ENCODE measurements at places on chromosomes 13 and 19.
A peak's percentile ranks its signal among the peaks of the same experiment; 100 is the strongest.

DNA sequence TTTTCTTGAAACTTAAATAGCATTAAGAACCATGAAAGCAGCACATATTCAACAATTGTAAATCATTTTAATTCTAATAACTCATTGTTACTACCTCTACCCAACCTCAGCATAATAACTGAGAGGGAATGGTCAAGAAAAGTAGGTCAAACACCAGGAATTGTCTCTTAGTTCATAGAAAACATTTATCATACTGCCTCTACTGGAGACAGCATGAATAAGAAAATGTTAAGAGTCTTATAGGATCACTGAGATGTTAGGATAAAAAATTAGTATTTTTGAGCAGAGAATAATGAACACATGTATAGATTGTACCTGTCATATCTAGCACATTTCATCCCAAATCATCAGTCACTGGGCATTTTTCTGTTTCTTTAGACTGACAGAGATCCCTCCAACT is 515.3 kb downstream of the PCDH9 start:
- no peak for DNase-seq

DNA sequence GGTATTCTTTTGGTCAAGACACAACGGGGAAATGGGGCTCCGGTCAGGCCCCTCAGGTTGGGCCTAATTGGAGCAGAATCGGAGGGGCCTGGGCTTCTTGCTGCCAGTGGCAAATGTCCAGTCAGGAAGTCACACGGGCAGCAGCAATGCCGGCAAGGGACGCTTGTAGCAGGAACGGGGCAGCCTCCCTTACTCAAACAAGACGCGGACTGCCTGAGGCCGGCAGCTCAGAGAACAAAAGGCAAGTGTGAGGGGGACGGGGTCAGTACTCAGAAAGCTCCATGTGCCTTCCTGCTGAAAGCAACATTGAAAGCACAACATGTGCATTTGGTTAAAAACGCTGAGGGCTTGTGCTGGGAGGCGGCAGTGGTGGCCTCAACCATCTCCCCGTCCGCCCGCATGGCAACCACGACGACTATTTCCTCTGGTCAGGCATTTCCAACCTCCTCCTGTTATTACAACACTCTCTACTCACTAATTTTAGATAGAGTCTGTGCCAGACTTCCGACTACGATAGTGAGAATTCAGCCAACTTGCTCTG is 20.5 kb upstream of the RASA3 start:
- no peak for DNase-seq

DNA sequence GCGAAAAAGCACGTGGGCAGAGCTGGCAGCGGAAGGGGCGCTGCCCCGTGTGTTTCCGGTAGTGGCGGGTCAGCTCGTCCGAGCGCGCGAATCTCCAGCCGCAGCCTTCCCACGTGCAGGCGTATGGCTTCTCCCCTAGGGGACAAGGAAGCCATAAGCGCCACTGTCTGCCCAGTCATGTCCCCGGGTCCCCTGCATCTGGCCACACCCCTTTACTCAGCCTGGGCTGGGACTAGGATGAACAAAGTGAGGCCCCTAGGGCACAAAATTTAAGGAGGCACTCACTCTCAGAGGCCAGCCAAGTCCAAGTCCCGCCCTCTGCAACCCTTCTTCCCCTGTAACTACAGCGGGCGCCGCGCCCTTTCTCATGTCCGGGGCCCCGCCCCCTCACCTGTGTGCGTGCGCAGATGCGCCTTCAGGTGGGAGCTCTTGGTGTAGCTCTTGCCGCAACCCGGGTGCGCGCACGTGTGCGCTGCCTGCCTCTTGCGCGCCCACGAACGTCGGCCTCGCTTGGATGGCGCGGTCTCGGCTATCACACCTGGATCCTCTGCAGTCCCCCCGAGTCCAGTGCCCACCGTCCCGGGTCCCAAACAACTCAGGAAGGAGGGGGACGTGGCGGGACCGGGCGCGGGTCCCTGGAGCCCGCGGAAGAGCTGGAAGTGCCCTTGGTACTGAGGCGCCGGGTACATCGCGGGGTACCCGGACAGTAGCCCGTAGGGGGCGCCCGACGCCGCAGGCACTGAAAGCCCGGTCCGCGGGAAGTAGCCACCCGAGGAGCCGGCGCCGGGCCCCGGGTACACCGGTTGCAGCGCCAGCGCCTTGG is 1.9 kb downstream of the KLF1 start:
- DNase-seq, result peak; percentile 74

- DNase-seq, result no peak
These were observed 138.8 kb downstream of the RGCC start for GRCh38 chr13:41596190-41596589.

DNA sequence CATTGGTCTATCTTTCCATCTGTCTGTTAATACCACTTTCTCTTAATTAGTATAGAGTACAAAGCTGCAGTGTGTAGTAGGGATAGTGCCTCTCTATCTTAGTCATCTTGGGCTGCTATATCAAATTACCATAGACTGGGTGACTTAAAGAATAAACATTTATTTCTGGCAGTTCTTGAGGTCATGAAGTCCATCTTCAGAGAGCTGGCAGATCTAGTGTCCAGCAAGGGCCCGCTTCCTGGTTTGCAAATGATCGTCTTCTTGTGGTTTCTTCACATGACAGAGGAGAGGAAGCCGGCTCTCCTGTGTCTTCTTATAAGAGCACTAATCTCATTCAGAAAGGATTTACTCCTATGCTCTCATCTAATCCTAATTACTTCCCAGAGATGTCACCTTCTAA is 6.1 kb downstream of the ZNF700 start:
- no peak for DNase-seq

GRCh38 chr19:54418930-54419800 is 3.9 kb downstream of the TTYH1 start:
- no peak for DNase-seq

DNA sequence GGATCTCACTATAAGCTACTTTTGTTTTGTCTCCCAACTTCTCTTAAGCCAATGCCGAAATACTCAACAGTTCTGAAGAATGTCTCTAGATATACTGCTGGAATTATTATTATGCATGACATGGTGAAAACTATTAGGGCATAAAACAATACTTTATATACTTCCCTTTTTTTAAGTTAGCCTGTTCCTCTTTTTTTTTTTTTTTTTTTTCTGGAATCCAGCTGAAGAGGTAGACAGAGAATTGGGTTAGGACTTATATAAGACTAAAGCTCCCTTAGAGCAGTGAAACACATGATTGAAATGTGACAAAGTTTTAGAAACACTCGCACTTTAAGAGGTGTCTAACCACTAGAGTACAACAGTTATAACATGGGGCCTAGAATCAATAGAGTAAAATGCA is 850.9 kb upstream of the PCDH9 start:
- no peak for DNase-seq

All from stimulated activated CD8-positive, alpha-beta memory T cell treated with anti-CD3 and anti-CD28 coated beads, Interleukin-4, amount 100 ng/mL, for 24 hours (primary cell).